Fibroblast of gingiva (primary cell): ENCODE measurements at places on chromosomes 5 and 9.

GRCh38 chr5:38135486-38136039 is 122.8 kb upstream of the EGFLAM start:
- no peak for DNase-seq

- DNase-seq = peak; percentile 98
These were observed 165.3 kb downstream of the BNC2 start for GRCh38 chr9:16705111-16705604.

GRCh38 chr5:132425975-132426524 is 56.5 kb downstream of the SLC22A5 start:
- no peak for DNase-seq

DNA sequence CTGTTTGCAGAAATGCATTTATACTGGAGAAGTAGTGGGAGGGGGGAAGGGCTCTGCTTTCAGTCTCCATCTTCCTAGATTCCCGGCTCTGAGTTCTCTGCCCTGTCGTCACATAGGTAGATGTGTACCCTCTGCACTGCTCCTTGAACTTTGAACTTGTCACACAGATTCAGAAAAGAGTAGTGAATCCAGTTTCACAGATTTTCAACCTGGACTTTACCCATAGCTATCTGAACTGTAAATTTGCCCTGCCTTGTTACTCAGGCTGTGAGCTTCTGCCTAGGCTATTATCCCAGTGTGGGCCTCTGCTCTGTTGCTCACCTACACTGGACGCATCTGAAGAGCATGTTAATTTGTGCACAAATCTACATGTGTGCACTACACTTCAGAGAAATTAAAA is 12.8 kb upstream of the C9orf152 start:
- DNase-seq = no peak

- no peak for DNase-seq
These were observed 88.0 kb downstream of the BNC2 start for GRCh38 chr9:16782490-16782889.

- no peak for DNase-seq
These were observed 137.4 kb downstream of the LPAR1 start for GRCh38 chr9:110900917-110901316.

GRCh38 chr5:139707445-139708003 is 59.4 kb downstream of the CXXC5 start:
- no peak for DNase-seq

DNA sequence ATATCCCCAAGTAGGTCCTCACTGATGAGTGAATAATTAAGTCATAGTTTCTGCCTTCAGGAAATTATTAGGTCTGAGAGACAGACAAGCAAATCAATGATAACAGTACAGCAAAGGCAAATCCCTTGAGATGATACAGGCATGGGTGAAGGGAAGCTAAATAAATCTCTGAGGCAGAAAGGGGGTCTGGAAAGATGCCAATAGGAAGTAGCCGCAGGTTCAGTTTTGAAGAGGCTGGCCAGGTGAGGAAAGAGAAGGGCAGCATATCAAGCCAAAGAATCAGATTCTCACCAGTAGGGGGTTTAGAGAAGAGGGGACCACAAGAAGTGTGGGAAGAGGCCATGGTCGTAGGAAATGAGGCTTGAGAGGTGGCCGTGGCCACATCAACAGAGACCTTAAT is 85.8 kb downstream of the KIAA1958 start:
- no peak for DNase-seq

DNA sequence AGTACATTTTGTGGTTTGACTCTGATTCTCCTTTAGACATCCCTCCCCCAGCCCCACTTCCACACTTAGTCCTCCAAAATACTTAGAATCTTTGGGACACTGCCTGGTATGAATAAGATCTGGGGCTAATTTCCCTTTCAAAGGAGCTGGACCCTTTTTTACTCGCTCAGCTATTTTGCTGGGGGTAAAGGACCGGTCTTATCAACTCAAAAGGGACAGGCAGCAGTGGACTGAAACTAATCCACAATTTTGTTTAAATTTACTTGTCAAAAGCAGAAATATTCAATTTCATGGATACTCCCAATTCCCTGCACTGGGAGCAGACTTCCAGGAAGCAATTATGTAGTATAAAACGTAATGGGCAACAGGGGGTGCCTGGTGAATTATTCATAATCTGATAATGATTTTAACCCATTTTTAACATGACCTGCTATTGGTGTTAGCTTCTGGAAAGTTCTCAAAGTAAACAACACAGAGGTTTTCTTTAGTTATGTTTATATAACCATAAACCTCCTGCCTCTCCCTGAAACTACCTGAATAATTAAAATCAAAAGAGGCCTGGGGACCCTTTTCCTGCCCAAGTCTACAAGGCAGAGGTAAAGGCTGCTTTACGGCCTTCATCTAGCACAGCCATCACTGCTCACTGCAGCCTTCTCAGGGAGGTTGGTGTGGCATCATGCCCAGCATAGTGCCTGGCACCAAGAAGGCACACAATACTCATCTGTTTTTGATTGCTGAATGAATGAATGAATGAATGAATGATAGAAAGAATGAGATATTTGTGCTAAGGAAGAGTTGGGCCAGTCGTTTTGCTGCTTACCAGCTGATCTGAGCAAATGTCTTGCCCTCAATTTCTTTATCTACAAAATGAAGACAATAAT is 44.2 kb upstream of the GNPDA1 start:
- no peak for DNase-seq

DNA sequence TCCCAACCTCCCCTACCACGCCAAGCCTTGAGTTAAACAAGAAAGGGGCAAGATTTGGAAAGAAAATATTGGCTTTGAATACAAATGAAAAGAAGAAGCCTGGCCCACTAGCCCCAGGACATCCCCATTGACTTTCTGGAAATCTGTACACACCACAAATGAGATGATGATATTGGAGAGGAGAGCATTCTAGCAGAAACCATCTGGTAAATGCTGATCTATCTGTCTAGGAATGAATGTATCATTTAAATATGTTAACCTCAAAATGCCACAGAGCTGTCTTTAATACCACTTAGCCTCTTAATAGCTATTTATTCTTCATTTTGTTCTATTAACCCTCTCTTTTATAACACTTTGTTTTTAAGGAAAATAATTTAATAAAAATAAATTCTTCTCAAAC is 270.2 kb upstream of the PDE4D start:
- DNase-seq = no peak

- no peak for DNase-seq
These were observed 103.6 kb downstream of the CCDC192 start for GRCh38 chr5:127806776-127807175.

DNA sequence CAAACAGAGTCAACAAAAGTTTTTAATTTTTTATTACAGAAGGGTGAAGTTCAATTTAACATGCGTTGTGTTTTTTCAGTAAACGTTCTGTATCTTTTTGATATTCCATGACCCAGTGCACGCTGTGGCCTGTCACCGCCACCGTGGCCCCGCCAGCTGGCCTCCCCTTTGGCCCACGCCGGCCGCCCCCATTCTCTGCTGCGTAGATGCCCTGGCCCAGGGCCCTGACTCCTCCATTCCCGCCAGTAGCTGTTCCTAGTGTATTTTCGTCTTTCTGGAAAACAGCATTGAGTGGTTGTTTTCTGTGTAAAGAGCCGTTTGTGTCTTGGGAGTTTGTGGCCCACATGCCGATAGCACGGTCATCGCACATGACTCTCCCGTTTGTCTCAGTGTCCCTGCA is 6.1 kb downstream of the RNU6ATAC start:
- DNase-seq = no peak

DNA sequence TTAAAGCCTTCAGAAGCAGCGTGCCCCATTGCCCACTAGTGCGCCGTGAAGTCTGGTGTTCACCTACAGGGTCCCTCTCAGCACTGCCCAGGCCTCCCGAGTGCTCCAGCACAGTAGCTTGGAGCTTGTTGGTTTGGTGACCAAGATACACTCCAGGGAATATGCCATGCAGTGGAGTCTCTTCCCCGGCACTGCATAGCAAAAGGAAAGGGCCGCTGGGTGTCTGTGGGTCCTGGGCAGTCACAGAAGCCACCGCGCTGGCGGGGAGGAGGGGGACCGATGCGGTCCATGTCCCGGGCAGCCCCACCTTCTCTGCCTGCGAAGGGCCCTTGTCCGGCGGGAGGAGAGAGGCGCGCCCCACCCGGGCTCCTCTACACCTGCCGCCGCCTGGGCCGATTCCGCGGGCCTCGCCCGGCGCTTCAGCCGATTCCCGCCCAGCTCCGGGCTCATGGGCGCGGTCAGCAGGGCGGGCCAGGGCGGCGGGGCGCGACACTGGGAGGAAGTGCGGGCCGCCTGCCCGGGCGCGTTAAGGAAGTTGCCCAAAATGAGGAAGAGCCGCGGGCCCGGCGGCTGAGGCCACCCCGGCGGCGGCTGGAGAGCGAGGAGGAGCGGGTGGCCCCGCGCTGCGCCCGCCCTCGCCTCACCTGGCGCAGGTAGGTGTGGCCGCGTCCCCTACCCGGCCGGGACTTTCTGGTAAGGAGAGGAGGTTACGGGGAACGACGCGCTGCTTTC is at the start of gene SYK:
SYK (plus strand) TSS at position 579 of the 732 bp plus-strand sequence. CDS start 42,080 bp downstream, outside the sequence.
- no peak for DNase-seq

GRCh38 chr9:37032713-37033112 is 1.4 kb downstream of the PAX5 start:
- DNase-seq = no peak

DNA sequence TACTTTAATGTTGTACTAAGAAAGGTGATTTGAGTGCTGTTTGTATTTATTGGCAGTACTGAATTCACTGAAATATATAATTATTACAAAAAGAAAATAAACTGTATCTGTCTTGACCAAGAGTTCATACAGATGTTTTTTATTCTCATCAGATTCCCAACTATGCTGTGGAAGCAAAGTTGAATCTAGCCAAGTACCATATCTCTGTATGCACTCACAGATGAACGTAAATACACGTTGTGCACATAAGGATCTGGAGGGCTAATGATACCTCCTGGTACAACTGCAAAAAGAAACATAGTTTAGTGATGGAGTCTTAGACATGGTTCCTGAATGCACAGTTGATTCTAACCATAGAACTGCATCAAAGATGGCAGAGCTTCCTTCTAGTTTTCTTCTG is 169.4 kb downstream of the CD180 start:
- DNase-seq = no peak

DNA sequence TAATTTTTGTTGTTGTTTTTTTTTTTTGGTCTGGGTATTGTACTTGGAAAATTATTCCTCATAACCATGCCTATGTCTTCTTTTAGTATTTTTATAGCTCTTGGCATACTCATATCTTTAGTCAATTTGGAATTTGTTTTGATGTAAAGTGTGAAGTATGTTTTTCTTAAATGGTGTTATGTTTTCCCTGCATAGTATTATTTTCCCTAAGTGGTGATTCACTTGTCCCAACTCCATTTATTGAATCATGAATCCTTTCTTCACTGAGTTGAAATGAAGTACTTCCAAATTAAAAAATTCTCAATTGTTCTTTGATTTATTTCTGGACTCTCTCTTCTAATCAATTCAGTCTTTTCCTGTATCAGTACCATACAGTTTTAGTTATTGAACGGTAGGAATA is 46.5 kb downstream of the POLK start:
- no peak for DNase-seq

DNA sequence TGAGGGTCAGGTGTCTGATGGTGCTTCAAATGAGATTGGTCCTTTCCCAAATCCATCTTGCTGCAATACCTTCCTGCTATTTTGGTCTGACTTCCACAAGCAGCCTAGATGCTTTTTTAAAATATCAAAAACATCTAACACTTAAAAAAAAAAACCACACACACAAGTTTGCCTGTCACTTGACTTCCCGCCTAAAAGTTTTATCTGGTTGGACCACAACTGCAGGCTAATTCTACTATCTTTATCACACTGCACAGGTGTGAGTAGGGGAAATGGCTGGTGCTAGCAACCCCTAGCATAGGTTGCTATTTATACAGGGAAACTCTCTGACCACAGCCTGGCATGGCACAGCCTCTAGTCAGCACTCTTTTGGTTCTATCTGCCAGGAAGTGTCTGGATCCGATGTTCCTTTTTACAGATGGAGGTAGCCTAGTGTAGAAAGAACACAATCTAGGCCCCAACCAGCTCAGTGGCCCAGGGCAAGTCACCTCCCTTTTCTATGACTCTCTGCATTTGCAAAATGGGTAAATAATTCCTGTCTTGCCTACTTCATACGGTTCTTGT is at the start of gene HEMGN:
HEMGN (minus strand) TSS at position 92 of the 564 bp plus-strand sequence; CDS start at position 56, 36 bp downstream.
- no peak for DNase-seq
